Endothelial cell (in vitro differentiated cells): ENCODE measurements at places on chromosomes 12 and 14.
A peak's percentile ranks its signal among the peaks of the same experiment; 100 is the strongest.

DNA sequence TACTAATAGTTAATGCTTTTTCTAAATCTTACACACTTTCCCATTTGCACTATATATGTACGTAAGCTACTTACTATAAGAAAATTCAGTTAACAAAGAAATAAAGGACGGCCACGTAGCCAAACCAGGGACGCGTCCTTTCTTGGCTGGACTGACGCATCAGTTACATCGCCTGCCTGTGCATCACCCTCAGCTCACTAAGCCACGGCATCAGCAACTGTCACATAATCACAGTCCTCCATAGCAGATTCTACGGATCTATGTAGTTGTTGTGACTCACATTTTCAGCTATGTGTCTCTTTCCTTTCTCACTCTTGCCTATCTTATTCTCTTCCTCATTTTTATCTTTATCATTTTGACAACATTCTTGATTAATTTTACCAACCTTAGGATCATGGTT lies 38.1 kb upstream of the C12orf50 start:
- DNase-seq = no peak

GRCh38 chr12:124780752-124781685 lies 82.6 kb downstream of the SCARB1 start:
- no peak for DNase-seq

GRCh38 chr12:24767016-24767415 lies 181.9 kb downstream of the BCAT1 start:
- DNase-seq = no peak

DNA sequence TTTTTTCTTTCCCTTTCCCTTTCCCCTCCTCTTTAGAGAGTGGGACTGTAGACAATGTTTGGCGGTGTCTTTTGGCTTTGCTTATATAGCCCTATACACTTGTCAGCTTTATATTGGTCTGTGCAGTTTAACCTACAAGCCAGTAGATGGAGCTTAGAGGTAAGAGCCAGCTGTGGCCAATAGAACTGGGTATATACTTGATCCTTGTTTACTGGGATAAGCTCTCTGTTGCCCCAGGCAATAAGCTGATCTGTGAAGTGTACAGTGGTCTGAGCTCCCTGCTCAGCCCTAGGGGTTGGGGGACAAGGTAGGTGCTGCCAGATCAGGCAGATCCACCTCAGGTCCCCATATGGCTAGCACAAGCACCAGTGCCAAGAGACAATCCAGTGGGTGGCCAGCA lies 434.1 kb downstream of the NOVA1 start:
- peak; percentile 6 for DNase-seq

GRCh38 chr12:105936496-105936895 lies 202.3 kb downstream of the NUAK1 start:
- DNase-seq = no peak

- DNase-seq = no peak
These were observed 30.0 kb upstream of the ANP32D start for GRCh38 chr12:48442179-48442847.

DNA sequence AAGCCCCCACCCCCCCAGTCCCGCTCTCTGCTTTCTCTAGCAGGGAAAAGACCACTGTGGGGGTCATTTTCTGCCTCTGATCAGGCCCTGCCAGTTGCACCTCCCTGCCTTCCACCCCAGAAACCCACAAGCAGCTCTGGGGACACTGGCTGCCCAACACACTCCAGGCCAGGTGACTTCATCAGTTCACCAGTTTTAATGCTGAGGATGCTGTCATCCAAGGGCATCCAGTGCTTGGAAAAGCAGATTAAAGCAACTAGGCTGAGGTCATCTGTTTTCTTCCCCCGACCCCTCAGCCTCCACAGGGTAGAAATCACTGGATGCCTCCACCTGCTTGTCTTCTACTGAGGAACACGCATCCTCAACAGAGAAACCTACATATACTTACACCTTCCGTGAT lies 282.4 kb downstream of the DPF3 start:
- peak; percentile 0 for DNase-seq

GRCh38 chr12:101328917-101329316 lies 49.0 kb downstream of the UTP20 start:
- DNase-seq = no peak

- no peak for DNase-seq
These were observed 97.0 kb downstream of the SCARB1 start for GRCh38 chr12:124766727-124767065.

GRCh38 chr12:12441429-12441807 lies 84.5 kb downstream of the BORCS5 start:
- DNase-seq = no peak

DNA sequence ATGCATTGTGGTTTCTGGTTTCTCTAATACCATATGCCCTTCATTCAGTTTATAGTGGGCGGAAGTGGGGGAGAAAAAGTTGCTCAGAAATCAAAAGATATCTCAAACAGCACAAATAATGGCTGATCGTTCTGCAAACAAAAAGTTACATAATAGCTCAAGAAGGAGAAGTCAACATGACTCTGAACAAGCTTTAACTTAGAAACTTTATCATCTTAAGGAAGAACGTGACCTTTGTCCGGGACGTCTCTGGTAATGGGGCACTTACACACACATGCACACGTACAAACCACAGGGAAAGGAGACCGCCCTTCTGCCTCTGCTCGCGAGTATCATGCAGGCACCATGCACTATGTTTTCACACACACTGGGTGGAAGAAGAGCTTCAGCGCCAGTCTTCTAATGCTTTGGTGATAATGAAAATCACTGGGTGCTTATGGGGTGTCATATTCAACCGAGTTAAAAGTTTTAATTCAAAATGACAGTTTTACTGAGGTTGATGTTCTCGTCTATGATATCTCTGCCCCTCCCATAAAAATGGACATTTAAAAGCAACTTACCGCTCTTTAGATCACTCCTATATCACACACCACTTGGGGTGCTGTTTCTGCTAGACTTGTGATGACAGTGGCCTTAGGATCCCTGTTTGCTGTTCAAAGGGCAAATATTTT lies 4.7 kb downstream of the FOS start:
- DNase-seq = no peak

DNA sequence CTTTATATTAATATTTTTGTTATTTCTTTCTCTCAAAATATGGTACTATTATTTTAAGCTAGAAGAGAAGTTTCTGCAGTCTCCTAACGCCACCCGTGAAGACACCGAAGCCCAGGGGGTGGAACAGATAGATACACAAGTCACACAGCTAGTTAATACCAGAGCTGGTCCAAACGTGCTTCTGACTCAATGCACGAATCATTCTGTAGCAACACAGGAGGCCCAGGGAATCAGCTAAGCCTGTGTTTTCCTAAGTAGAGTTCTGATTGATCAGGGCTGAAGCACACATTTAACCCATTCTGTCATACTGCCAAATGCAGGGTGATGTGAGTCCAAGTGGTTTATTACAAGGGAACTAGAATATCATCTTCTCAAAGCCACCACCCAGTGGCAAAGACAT lies 116.9 kb upstream of the PWP1 start:
- no peak for DNase-seq

DNA sequence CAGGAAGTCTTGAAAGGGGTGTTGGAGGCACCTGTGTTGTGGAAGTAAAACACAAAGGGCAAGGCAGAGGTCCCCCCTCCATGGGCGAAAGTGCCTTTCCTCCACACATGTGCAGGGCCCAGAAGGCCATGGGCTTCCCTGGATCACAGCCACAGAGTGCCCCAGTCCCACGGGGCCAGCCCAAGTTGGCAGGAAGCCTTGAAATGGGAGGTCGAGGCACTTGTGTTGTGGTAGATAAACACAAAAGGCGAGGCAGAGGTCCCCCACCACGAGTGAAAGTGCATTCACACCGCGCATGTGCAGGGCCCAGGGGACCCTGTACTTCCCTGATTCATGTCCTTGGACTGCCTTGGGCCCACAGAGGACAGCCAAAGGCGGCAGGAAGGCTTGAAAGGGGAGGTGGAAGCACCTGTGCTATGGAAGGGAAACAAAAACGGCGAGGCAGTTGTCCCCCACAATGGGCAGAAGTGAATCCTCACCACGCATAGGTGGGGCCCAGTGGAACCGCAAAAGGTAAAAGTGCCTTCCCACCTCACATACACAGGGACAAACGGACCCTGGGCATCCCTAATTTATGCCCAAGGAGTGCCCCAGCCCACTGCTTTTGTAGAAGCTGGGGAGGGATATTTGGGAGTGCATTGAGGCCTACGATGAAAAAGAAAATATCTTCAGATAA lies 585.4 kb downstream of the ALG10 start:
- no peak for DNase-seq

DNA sequence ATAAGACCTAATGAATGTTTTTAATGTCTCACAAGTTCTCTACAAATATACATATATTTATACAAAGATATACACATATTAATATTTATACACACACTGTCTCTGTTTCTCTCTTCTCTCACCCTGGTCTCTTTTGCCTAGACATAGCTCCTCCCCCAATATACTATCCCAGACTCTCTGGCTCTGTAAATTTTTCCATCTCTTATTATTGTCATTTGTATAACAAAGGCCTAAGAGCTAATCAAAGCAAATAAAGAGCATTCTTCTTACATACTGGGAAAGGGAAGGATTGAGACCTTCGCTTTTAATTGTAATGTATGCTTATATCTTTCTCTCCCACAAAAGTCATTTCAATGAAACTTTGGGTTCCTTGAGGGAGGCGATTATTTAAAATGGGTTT lies 318.1 kb downstream of the ADAMTS20 start:
- DNase-seq = no peak

DNA sequence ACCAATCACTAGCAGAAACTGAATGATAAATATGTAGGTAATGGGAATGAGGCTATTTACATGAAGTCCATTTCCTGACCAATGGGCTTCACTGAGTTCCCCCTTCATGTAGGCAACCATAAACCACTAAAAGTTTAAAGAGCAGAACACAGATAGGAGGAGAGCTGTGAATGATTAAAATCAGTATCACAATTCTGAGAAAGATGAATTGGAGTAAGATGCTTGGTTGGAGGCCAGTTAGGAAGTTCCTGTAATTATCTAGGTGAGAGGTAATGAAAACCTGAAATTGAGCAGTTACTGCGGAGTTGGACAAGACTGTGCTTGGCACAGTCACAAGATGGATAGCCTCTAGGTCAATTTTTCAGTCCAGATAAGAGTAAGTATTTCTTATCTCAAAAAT lies 56.6 kb downstream of the GALNT4 start:
- no peak for DNase-seq

DNA sequence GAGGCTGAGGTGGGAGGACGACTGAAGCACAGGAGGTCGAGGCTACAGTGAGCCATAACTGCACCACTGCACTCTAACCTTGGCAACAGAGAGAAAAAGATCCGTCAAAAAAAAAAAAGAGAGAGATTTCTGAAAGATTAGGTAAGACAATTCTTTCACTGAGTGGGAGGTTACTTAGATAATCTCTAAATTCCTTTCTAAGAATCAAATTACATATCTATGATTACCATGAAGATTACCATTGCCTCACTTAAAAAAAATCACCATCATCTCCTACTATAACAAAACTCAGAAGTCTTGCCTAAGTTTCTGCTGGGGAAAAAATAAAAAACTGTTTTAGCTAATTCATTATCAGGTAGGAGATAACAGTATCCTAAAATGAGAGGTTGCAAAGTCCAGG lies 366.7 kb downstream of the DUSP6 start:
- DNase-seq = no peak

GRCh38 chr12:18141048-18141982 lies 51.3 kb upstream of the RERGL start:
- no peak for DNase-seq

- DNase-seq = no peak
These were observed 31.4 kb downstream of the PPFIBP1 start for GRCh38 chr12:27555361-27555760.

GRCh38 chr12:2547273-2548044 lies 247.3 kb upstream of the FKBP4 start:
- DNase-seq = no peak

- DNase-seq = no peak
These were observed 5.2 kb downstream of the KRT86 start for GRCh38 chr12:52279422-52280318.

DNA sequence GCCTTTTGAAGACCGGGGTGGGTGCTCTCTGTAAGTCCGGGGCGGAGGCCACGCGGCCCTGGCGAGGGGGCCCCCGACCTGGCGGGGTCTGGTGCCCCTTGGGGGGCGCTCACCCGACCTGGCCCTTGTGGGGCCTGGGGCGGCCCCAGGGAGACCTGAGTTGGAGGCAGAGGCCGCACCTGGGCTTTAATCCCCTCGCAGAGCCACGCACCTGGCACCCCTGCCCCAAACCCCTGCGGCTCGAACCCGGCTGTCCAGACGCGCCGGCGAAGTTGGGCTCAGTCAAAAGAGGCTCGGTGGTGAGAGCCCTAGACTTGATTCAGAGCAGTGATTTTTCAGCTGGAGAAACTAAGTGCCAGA lies 267 bp downstream of the CFAP251 start:
- DNase-seq = no peak

DNA sequence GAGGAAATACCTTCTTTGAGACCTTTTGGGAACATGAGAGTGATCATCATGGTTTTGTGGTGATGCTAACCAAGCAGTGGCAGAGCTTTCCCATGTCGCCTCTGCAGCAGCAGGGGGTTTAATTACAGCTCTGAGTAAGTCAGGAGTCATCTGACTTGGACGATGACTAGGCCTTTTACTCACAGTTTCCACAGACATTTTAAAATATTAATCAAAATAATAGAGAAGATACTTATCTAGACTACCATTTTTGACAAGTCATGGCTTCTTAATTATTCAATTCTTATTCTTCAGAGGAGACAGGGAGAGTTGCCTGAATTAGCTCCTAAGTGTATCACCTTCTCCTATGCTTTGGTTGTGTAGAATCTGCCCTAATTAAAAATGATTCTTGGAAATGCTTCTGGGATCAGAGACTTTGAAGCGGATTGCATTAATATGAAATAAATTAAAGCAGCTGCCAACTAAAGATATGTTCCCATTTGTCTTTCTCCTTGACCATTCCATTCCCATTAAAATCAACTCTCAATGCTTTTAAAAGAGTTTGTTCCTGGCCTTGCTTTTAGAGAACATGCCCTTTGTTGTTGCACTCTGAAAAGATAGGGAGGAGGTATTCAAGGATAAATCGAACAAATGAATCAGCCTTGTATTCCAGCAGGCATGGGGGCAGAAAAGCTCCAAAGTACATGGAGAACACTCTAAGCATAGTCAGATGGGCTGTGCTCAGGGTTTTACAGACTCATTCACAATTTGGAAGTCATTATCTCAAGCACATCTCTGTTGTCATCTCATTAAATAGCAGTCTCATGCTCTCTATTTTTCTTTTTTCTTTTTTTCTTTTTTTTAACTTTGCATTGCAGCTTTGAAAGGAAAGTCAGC lies 7.7 kb upstream of the IFNG-AS1 start:
- no peak for DNase-seq

DNA sequence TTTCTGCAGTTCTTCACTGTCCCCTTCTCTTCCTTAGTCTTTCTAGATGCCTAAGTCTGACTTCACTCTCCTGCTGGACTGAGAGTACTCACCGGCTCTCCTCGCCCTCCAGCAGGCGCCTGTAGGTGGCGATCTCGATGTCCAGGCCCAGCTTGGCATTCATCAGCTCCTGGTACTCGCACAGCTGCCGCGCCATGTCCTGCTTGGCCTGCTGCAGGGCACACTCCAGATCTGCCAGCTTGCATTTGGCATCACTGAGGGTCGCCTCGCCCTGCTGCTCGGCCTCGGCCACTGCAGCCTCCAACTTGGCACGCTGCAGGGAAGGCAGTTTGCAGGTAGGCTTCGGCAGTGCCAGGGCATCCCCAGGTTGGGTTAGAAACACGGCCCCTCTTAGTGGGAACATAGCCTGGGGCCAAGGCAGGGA lies 5.2 kb downstream of the KRT84 start:
- peak; percentile 65 for DNase-seq
